Breast epithelium (tissue), 4 donors: ENCODE measurements at places on chromosomes 5 and 9.

- DNase-seq = no peak
Measured at GRCh38 chr5:178363501-178364325, 131.1 kb upstream of the PHYKPL start.

DNA sequence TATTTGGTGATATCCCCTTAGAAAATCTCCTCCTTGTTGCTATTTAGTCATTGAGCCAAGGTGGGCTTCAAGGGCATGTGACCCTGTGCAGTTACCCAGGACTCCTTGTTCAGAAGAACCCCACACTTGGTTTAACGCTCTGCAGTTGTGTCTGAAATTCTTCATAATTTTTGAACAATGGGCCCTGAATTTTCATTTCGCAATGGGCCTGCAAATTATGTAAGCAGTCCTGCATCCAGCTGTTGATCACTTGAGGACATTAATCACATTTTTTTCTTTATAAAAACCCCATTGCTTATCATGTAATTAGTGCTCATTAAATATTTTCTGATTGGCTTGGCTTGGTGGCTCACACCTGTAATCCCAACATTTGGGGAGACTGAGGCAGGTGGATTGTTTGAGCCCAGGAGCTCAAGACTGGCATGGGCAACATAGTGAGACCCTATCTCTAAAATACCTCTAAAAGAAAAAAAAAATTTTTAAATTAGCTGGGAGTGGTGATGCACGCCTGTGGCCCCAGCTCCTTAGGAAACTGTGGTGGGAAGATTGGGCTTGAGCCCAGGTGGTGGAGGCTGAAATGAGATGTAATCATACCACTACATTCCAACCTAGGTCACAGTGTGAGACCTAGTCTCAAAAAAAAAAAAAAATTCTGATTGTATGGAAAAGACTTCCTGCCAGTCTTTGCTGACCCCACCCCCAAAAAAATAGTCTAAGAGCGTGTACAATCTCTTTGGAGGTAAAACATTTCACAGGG is 194.2 kb upstream of the HAPLN1 start:
- DNase-seq = no peak

GRCh38 chr9:93235300-93235960 is 51.5 kb downstream of the WNK2 start:
- DNase-seq = no peak

- no peak for DNase-seq
Measured at GRCh38 chr5:84585218-84585617, 200.5 kb upstream of the EDIL3 start.

DNA sequence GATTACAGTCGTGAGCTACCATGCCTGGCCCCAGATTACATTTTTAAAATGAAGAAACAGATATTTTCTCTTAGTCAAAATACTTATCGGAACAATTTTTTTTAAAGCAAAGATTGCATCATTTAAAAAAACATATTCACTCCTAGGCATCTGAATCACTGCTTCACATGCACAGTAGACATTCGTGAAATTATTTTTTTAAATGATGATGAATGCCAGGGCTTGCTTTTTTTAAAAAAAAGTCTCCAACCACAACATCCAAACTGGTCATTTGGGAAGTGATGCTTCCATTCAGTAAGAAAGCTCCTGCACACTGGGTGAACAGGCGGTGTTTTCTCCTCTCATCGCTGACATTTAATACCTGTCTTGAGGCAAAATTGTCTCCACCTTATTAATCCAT is 223.0 kb upstream of the DMRT1 start:
- DNase-seq = no peak

DNA sequence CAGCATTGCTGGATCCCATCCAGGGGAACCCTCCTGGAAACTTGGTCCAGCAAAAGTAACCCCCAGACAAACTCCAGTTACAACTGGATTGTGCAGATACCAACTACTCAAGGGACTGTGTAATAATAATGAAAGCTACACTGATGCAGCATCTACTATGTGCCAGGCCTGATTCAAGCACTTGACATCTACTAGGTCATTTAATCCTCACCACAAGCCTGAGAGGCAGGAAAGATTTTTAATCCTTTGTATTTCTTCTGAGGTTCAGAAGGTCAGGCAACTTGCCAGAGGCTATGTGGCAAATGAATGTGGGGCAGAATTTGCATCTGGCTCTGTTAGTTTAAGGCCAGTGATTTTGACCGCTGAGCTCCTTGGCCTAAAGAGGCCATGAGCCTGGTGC is 29.5 kb upstream of the FOXI1 start:
- no peak for DNase-seq

DNA sequence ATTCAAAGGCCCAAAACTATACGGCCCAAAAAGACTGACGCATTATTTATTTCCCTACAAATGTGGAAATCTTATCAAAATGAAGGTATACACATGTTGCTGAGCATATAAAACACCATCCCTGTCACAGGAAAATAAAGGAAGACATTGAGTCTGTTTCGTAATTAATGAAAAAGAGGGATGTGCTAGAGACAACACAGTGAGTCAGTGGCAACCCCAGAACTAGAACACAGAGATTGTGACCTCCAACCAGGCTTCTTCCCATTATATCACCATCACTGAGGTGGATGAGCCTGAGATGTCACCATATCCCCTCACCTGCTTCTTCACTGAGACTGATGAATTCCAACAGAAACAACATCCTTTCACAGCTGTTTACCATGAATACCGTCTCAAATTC is 3.8 kb downstream of the NDUFA8 start:
- no peak for DNase-seq

DNA sequence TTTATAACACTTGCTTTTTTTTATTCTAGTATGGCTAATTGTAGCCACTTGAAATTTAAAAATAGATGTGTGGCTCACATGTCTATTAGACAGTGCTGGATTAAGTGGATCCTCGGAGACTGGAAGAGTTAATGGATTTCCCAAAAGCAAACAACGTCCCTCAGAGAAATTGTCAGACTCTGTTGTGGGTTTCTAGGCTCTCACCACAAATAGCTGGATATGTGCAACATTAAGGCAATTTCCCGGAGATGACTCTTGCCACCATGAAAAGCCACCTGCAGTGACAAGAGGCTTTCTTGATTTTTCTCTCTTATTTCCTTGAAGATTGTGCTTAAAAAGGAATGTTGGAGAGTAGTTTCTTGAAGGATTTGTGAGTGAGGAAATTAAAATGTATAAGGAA is 43.2 kb downstream of the TMEM167A start:
- DNase-seq = no peak

- DNase-seq = no peak
Measured at GRCh38 chr5:33067291-33067690, 356.2 kb downstream of the NPR3 start.

DNA sequence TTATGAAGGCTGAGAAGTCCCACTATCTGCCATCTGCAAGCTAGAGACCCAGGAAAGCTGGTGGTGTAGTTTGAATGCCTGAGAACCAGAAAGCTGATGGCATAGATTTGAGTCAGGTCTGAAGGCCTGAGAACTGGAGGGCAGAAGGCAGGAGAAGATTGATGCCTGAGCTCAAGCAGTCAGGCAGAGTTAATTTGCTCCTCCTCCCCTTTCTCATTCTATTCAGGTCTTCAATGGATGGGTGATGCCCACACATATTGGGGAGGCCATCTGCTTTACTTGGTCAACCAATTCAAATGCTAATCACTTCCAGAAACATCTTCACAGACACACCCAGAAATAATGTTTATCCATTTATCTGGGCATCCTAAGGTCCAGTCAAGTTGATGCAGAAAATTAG is 87.6 kb upstream of the CPLX2 start:
- DNase-seq = no peak

GRCh38 chr9:7879551-7880245 is 80.1 kb upstream of the DMAC1 start:
- no peak for DNase-seq

- DNase-seq = no peak
Measured at GRCh38 chr5:33161421-33161820, 279.3 kb upstream of the TARS1 start.

GRCh38 chr5:54022223-54022622 is 288.1 kb downstream of the ARL15 start:
- DNase-seq = no peak

DNA sequence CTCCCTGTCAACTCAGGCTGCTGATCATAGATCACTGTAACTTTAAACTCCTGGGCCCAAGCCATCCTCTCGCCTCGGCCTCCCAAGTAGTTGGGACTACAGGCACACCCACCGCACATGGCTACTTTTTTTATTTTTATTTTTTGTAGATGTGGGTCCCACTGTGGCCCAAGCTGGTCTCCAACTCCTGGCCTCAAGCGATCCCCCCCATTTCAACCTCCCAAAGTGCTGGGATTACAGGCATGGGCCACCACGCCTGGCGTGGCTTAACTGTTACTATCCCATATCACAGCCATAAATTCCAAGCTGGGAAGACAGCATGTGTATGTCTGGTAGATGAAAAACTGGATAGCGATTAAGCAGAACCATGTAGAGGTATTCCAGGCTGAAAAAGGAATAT is 1.0 kb downstream of the HDAC3 start:
- no peak for DNase-seq

DNA sequence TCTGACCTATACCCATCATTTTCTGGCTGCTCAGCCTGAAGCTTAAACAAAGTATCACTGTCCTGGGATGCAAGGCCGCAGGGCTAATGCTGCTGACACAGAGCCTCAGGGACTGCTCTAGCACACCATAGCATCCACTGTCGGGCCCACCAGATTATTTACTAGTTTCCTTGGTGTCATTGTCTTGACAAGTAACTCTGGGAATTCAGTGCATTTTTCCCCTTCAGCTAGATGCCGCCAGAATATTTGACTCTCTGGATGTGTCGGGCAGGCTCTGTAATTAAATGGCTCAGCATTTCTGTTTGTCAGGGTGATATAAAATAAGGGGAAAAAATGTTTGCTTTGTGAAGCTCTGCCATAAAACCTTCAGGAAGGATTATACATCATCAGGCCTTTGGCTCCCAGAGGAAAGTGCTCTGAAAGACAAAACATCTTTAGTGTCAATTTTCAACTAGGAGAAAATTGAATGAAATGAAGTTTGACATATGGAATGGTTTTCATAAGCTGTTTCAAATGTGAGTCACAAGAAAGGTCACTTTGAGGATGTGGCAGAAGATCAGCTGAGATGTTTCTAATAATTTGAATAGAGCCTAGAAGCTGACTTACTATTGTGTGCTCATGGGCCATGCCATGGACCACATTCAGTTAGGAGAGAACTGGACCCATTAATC is 350.1 kb downstream of the TMEM232 start:
- DNase-seq = no peak

GRCh38 chr9:129197978-129198318 is 19.9 kb upstream of the IER5L start:
- no peak for DNase-seq

DNA sequence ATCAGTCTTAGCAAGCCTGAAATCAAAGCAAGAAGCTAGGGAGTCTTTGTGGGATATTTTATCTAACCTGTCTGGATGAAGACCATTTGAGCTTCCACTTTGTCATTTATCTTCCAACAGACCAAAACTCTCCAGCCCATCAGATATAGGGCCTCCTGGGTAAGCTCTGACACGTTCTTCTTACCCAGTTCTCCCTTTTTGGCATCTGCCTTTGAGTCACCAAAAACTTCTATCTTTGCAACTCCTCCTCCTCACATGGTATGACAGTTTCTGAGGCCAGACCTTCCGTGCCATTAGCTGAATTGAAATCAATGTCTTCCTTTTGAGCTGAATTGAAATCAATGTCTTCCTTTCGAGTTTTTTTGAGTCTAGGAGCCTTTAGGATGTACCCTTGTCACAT is 156.6 kb upstream of the SPRY4 start:
- no peak for DNase-seq

DNA sequence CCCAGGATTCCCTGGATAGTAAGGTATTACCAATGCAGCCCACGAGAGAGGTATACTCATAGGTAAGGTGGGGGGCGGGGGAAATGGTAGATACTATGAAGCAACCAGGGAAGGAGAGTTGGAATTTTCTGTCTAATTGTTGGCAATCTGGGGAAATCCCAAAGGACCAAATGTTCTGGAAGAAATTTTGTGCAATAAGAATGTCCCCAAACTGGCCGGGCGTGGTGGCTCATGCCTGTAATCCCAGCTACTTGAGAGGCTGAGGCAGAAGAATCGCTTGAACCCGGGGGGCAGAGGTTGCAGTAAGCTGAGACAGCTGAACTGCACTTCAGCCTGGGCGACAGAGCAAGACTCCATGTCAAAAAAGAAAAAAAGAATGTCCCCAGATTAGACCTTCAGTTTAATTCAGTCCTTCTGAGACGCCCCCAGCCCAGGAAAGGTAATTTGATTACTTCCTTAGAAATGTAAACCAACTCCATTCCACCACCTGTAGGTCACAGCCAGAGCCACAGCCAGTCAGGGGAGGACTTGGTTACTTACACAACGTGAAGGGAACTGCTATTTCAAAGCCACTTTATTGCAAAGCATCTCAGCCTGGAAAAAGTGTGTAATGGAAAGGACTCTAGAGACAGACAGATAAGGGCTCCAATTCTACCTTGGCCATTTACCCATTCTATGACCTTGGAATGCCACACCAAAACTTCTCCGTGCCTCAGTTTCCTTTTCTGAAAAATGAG is 50.0 kb upstream of the KLF4 start:
- DNase-seq = no peak

DNA sequence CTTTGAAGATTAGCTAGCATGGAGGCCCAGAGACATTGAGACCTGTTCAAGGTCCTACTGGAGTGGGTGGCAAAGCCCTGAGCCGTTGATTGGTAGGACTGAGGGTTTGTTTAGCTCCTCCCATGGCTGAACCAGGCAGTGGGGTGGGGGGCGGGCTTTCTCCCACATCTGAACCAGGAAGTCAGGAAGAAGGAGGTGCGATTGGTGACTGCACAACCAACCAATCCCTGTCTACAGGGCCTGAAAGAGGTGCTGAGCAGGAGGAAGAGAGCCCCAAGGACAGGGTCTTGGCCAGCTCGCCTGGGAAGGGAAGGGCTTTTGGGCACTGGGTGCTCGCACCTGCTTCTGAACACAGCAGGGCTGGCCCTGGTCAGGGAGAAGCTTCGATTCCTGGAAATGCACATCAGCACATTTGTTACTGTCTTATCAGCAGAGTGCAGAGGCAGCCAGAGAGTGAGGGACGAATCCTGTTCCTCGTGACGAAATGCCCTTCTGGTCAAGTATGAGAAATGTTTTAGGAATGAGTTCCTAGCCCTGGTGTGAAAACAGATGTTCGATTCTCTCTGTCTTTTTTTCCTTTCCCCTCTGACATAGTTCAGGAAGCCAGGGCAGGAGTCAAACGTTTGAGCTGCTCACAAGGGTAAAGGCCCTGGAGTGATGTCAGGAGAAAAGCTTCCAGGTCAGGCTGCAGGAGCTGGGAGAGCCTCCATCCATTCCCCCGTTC is 294.8 kb upstream of the KLF4 start:
- DNase-seq = no peak

GRCh38 chr5:32290922-32291321 is 21.8 kb downstream of the MTMR12 start:
- DNase-seq = no peak

- DNase-seq = no peak
Measured at GRCh38 chr5:54176066-54176830, 134.1 kb downstream of the ARL15 start.

GRCh38 chr5:107873877-107874276 is 203.1 kb upstream of the EFNA5 start:
- no peak for DNase-seq

- DNase-seq = no peak
Measured at GRCh38 chr9:100637787-100638186, 59.9 kb downstream of the CAVIN4 start.

- no peak for DNase-seq
Measured at GRCh38 chr5:157431544-157432200, 28.3 kb upstream of the NIPAL4 start.
